Stimulated activated CD8-positive, alpha-beta memory T cell treated with anti-CD3 and anti-CD28 coated beads, Interleukin-12 subunit alpha, Interleukin-12 subunit beta, amount 100 ng/mL, for 4 hours (primary cell): ENCODE measurements at places on chromosomes 5 and 9.

- no peak for DNase-seq
These were observed 118.8 kb downstream of the SIL1 start for GRCh38 chr5:139079225-139079990.

DNA sequence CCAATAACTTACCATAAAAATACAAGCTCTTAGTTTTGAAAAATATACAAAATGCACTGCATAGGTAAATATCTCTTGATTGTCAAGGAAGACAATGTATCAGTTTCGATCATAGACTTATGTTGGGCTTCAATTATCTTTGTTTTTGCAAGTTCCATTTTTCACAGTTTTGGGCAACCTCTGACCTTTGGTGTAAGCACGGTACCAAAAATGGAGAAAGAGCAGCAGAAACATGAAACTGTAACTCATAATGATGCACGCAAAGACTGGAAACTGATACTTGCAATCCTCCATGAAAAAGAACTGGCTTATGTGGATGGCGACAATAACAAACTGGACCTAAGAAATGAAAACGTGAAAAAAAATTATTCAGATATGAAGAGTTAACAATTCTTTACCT lies 54.5 kb upstream of the DEPDC1B start:
- no peak for DNase-seq

DNA sequence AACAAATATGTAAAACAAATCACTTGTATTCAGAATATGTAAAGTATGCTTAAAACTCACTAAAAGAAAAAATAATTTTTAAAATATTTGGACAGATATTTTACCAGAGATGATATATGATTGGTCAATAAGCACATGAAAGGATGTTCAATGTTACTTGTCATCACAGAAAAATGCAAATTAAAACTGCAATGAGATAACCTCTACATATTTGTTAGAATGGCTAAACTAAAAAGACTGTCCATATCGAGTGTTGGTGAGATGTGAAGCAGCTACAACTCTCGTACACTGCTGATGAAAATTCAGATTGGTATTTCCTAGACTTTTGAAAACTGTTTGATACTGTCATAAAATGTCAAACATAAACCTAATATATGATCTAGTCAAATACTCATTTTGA lies 685.1 kb downstream of the DTWD2 start:
- DNase-seq = no peak

- no peak for DNase-seq
These were observed 415.3 kb downstream of the CETN3 start for GRCh38 chr5:89994266-89994665.

DNA sequence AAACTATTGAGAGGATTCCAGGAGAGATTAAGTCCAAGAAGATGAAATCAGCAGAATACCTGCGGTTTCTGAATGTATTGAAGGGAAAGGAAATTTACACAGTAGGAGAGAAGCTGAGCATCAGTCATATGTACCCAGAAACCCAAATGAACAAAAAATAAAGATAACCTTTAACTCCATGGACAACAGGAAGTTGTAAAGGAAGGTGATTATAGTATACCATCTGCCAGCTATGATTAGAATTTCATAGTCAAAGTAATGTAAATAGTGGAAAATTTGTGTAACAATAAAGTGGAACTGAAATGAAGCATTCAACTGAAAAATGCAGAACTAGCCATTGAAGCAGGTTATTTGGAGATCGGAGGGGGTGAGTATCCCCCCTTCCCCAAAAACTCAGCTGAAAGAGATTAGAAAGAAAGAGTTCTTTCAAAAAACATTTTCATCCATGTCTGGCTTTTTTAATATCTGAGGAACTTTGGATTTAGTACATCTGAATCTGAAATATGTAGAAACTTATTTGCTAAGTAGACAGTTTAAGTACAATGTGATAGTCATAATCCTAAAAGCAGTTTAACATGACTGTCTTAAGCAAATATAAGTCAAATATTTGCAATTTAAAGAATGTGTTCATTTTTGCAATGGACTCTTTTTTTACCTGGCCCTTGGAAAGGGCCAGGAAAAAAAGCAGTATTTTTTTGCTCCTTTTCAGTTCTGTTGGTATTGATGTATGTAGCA lies 58.4 kb downstream of the APC start:
- DNase-seq = no peak

DNA sequence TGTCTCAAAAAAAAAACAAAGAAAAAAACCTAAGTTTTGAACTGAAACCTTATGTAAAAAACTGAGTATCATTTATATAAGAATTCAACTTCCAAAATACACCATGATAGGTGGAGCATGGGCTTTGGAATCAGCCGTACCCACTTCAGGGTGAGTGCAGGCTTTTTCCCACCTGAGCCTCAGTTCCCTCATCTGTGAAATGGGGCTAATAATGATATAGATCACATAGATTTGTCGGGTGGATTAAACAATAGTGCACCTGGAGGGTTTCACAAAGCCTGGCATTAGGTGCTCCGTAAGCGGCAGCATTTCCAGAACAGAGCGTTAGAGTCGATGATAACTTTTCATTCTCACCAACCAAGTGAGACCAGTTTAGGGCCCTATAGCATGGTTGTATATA lies 91.9 kb downstream of the CYFIP2 start:
- no peak for DNase-seq

GRCh38 chr5:17614872-17615605 lies 4.8 kb downstream of the TAF11L12 start:
- no peak for DNase-seq

GRCh38 chr5:58969253-58969652 lies 386.4 kb downstream of the RAB3C start:
- no peak for DNase-seq

DNA sequence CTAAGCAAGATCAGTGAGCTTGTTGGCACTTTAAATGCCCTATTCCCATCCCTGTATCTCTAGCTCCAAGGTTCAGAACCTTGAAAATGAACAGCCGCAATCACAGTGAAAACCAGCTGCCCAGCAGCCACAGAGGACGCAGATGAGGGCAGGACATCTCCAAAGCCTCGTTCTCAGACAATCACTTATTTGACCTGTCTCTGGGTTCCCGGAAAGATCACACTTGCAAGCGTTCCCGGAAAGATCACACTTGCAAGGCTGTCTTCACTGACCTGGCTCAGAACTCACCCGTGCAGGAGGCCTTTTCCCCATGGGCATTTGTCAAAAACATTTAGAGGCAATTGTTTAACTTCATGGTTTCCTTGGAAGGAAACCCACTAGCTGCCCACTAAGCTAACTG lies 25.7 kb downstream of the IPPK start:
- DNase-seq = no peak

DNA sequence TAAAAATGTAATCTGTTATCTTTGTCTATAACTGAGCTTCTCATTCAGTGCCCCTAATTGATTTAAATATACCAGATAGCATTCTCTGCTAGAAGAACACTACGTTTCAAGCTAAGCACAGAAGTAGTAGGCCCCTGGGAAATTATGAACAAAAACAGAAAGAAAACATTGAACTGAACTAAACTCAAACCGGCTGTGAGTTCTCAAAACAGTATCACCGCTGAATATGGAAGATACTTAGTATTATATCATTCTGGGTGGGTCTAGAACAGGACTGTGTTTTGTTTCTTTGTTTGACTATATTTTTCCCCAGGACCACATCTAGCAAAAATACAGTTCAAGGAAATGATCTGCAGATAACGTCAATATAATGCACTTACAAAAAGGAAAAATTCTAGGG lies 95.1 kb upstream of the HMHB1 start:
- DNase-seq = no peak

GRCh38 chr5:169325273-169325672 lies 24.3 kb upstream of the SLIT3 start:
- DNase-seq = no peak

- no peak for DNase-seq
These were observed 295.3 kb downstream of the DRD1 start for GRCh38 chr5:175148636-175149172.

- DNase-seq = no peak
These were observed 49.9 kb upstream of the GDNF start for GRCh38 chr5:37889612-37890317.

DNA sequence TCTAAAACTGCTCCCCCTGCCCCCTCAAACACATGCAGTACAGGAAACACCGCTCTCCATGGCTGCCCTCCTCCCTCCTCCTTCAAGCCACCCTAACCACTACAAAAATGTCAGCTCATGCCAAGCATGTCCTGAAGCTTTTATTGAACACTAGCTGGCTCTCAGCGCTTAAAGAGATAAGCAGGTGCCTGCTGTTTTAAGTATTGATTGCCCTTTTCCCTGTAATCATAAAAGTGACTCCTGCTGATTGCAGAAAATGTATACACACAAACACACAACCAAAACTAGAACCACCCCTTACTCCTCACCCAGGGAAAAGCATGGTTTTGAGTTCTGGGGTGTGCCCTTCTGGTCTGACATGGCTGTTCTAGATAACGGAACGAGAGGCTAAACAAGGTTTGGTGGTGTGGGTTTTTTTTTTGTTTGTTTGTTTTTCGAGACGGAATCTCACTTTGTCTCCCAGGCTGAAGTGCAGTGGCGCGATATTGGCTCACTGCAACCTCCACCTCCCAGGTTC lies 3.7 kb upstream of the UCK1 start:
- no peak for DNase-seq

- DNase-seq = no peak
These were observed 252.4 kb upstream of the DAPK1 start for GRCh38 chr9:87245271-87245670.

DNA sequence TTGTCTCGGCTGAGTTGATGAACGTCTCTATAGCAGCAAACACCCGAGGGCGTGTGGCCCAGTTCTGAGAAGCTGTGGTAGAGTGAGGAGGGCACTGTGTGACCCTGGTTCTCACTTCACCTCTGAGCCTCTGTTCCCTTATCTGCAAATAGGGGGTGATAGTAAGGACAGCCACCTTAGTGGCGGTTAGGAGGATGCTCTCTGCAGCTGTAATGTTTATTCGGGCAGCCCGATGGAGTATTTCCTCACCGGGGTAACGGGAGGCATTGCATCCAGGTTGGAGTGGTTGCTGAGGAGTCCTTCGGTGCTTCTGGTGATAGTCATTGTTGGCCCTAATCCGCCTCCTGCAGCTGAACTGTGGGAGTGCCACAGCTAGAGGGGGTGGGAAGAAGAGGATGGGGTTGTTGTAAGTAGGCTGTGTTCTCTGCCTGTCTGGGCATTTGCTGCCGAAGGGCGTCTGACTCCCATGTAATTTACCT lies 13.9 kb downstream of the PRRC2B start:
- no peak for DNase-seq

DNA sequence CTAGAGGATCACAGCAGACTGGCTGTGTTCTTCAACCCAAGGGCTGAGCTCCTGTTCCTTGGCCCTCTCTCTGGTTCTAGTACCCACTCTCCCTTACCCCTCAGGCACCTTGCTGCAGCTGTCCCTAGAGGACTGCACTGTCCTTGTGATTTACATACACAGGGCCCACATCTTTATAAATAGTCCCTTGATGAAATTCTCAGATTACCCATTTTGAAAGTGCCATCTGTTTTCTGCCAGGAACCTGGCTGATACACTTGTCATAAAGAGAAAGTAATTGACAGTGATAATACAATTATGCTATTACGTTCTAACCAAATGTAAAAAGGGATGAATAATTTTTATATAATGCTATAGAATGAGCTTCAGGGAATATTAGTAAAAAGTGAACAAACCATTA lies 16.5 kb upstream of the SPARC start:
- no peak for DNase-seq

DNA sequence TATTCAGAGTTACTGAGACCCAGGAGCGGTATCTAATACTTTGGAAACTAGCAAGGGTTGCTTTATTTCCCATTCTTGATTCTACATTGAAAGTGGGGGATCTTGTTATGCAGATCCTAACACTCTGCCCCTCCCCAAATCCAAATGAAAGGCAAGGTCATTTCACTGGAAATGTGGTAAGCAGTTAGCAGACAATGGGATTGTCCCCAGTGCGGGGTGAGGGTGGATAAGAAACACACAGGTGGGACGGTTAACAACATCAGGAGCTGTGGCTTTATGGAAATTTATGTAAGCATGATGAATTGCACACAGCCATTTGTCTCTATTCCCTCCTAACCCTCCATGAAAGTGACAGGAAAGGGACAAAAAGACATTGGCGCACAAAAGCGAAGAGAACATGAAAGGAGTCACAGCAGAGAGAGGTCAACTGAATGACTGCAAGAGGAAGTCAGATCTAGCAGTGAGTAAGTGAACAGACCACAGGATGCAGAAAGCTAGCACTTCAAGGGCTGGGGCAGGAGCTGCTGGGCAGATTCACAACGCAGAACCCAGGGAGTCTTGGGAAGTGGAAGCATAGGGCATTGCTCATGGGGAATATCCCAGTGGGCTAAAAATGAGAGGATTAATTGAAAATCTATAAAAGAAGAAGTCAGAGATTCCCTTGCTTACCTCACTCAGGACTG lies 184.4 kb downstream of the HSD17B3 start:
- no peak for DNase-seq
